ENCODE measurements at places on chromosomes 4 and X.
A peak's percentile ranks its signal among the peaks of the same experiment; 100 is the strongest.

- no peak for DNase-seq
These were observed 31.0 kb upstream of the ADRA2C start for GRCh38 chr4:3735196-3735595.

GRCh38 chr4:186704057-186704456 lies 19.6 kb downstream of the FAT1 start:
- DNase-seq, result no peak

DNA sequence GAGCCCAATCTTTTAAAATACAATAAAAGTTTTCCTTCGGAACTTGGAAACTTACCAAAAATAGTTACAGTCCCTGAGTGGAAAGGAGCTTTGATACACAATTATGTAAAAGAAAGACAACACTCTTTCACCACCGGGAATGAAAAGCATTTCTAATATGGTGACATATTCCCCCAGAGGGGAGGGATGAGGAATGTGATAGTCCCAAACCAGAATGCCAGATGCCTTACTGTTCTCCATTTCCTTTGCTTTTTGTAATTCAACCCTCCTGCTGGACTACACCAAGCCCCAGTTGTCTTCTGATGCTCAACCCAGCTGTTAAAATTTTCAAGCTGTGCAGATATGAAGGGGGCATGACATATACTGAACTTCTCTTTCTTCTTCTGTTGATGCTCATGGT lies 4.1 kb downstream of the PRIMPOL start:
- no peak for DNase-seq

DNA sequence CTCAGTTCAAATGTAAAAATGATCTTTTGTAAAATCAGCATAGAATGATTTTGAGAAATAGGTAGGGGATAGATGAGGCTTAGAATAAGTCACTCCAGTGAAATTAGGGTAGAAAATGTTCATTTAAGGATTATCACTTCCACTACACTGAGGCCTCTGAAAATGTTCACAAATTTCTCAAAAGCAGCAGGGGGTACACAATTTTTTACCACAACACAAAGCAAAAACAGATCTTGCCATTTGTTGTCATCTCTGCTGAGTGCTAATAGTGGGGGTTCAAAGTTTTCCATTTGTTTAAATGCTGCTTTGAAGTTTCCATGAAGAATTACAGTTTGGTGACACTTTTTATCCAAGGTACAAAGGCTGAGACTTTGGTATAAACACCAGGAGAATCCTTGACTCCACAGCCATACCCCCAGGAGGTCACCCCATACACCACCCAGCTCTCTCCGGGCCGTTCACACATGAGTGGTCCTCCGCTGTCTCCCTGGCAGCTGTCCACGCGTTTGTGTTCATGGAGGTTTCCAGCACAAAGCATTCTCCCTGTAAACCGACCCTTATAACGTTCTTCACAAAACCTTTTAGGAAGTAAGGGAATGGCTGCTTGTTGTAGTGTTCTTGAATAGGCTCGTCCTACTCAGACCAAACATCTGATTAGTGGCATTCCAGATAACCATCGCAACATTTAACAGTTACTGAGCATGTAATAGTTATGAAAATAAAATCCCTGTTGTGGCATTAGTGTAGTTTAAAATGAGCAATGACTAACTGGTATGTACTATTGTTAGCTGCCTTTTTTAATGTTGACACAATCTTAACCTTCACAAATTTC lies 71.0 kb downstream of the PRSS12 start:
- peak; percentile 43 for DNase-seq

DNA sequence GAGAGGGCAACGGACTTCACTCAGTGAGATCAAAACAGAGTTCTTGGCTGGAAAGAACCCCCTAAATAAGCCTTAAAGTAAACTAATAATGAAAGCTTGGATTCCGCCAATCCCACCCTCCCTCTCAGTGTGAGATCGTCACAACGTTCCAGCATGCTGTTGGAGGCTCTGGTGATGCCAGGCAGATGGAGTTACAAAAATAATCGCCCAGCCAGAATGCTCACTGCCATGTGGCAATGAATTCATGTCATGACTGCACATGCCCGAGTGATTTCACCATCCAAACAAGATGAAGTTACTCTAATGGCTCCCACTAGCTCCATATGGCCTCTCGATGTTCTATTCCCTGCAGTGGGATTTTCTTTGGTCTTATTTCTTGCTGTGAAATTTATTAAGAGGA lies 248.0 kb downstream of the SPATA18 start:
- DNase-seq, result no peak

DNA sequence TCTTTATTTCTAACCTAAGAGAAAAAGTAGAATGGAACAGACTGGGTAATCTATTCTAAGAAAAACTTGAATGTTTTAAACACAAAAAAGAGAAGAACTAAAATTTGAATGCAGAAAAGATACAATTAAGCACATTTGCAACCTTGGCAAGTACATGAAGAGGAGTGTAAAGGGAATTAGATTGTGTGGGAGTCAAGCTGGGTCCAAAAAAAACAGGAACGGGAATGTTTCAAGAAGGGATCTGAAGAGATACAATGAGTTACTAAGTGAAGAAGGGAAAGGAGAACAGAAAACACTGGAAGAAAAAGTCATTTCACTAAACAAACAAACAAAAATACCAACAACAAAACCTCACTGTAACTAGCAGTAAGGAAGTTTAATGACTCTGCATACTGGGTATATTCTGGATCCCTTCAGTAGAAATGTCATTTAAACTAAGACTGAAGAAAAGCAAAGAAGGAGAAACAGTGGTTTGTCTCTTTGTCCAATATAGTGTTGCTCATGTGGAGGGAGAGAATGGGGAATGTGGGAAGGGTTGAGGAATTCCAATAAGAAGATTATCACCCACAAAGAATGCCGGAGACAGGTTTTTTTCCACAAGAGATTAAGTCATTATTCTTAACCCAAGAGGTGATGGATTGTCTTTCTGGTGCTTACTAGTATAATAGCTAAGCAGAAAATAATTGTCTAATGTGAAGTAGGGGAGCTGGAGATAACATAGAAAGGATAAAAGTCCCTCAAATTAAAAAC lies 50.4 kb upstream of the PTPN13 start:
- no peak for DNase-seq
